PC-9 (cell line): ENCODE measurements at places on chromosomes 5 and 9. TPM values are rescaled to one million over a fixed set of nuclear protein-coding genes. Genes with fewer than 3 reads are reported as not detected.

- DNase-seq, result no peak
Observed at GRCh38 chr9:18185196-18185595, 288.8 kb upstream of the ADAMTSL1 start.

Gene IFNA21
- total RNA-seq, result not detected in 2 replicates

GRCh38 chr5:39451276-39451941, 26.6 kb upstream of the DAB2 start:
- peak; percentile 9 for DNase-seq

Gene ENG
- 18.4 and 23.1 TPM in 2 replicates for total RNA-seq
